Articular chondrocyte of knee joint (primary cell): ENCODE measurements at places on chromosomes 7 and 10. TPM values are rescaled to one million over a fixed set of nuclear protein-coding genes. Genes with fewer than 3 reads are reported as not detected.

Gene COL1A2
- total RNA-seq: 5,438 and 5,703 TPM in 2 replicates

Gene OPALIN
- total RNA-seq: not detected in 2 replicates

Gene PRR15
- total RNA-seq: not detected in 2 replicates

Gene RINT1
- 23.4 and 27.5 TPM in 2 replicates for total RNA-seq

Gene POLR2J2
- 5.0 and 7.5 TPM in 2 replicates for total RNA-seq

Gene GNAT3
- not detected in 2 replicates for total RNA-seq

Gene ABCC2
- total RNA-seq: 0.97 and 1.6 TPM in 2 replicates

Gene SPDYE9
- under 0.01 TPM in 1 of 2 replicates, not detected in the other for total RNA-seq

Gene SLC25A40
- total RNA-seq: 13.9 and 15.4 TPM in 2 replicates

Gene INMT
- 0.13 and 0.65 TPM in 2 replicates for total RNA-seq

Gene KCTD7
- 12.4 and 14.0 TPM in 2 replicates for total RNA-seq

Gene DEPP1
- total RNA-seq: 87.3 and 140 TPM in 2 replicates

Gene ANKRD61
- 0.11 TPM in 1 of 2 replicates, not detected in the other for total RNA-seq

Gene BTBD16
- total RNA-seq: not detected in 2 replicates

Gene BUD31
- total RNA-seq: 103 and 104 TPM in 2 replicates

Gene CLDN4
- total RNA-seq: 0.52 and 1.1 TPM in 2 replicates

Gene STYXL1
- total RNA-seq: 34.3 and 40.6 TPM in 2 replicates

Gene ATRNL1
- 2.5 and 12.5 TPM in 2 replicates for total RNA-seq

Gene RBM28
- total RNA-seq: 15.7 and 16.1 TPM in 2 replicates

Gene PLXDC2
- total RNA-seq: 114 and 115 TPM in 2 replicates

Gene ZNF25
- total RNA-seq: 15.2 and 20.0 TPM in 2 replicates

Gene VENTX
- total RNA-seq: not detected in 2 replicates

Gene RELN
- total RNA-seq: under 0.01 TPM in 2 replicates

Gene PRF1
- total RNA-seq: not detected in 2 replicates

Gene PLAU
- 40.5 and 42.2 TPM in 2 replicates for total RNA-seq

Gene CABCOCO1
- total RNA-seq: 3.8 and 6.8 TPM in 2 replicates

Gene SYT15B
- total RNA-seq: 0.22 and 0.39 TPM in 2 replicates

Gene ARHGEF5
- 5.6 and 8.2 TPM in 2 replicates for total RNA-seq

Gene STEAP1B
- total RNA-seq: 26.2 and 32.1 TPM in 2 replicates

Gene CYP2E1
- total RNA-seq: 1.6 TPM in 2 replicates

Gene SFRP4
- total RNA-seq: 18.7 and 59.5 TPM in 2 replicates

Gene CLCN1
- total RNA-seq: not detected in 2 replicates

Gene LDB3
- total RNA-seq: 0.11 and 0.13 TPM in 2 replicates

Gene SSC4D
- total RNA-seq: 0.65 and 0.97 TPM in 2 replicates

Gene LLCFC1
- total RNA-seq: not detected in 2 replicates

Gene STOX1
- under 0.01 and 0.11 TPM in 2 replicates for total RNA-seq

Gene GARIN1A
- total RNA-seq: 2.2 and 2.7 TPM in 2 replicates

Gene CALCR
- not detected in 2 replicates for total RNA-seq

Gene AKR1C1
- total RNA-seq: 196 and 264 TPM in 2 replicates

Gene ADAP1
- total RNA-seq: 2.3 and 2.4 TPM in 2 replicates

Gene TAS2R3
- total RNA-seq: 2.9 and 4.1 TPM in 2 replicates

Gene SLC16A12
- not detected in 2 replicates for total RNA-seq

Gene AKR1B15
- 0.43 TPM in 1 of 2 replicates, not detected in the other for total RNA-seq

Gene LBX1
- not detected in 2 replicates for total RNA-seq

Gene CLEC2L
- total RNA-seq: not detected in 2 replicates

Gene CALN1
- not detected in 2 replicates for total RNA-seq

Gene FAM25A
- not detected in 2 replicates for total RNA-seq

Gene SFRP5
- not detected in 2 replicates for total RNA-seq

Gene COL13A1
- 0.43 TPM in 1 of 2 replicates, not detected in the other for total RNA-seq

Gene ACTL6B
- 0.11 TPM in 1 of 2 replicates, not detected in the other for total RNA-seq
